ENCODE measurements at places on chromosomes 4 and X.

DNA sequence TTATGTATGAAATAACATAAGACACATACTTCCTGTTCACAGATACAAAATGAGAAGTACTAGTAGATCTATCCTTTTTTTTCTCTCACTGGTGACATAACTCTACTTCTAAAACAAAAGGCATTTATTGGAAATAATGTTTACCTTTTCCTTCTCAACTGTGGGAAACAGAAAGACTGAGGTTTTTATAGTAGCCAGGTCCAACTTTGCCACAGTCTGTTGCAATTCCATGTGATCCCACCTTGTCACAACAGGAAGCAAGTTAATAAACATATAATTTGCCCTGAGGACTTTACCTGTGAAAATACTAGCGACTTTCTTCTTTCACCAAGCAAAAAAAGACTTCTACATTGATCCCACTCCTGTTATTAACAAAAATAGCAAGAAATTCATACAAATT lies 475.8 kb downstream of the PDGFC start:
- ATAC-seq, result no peak

DNA sequence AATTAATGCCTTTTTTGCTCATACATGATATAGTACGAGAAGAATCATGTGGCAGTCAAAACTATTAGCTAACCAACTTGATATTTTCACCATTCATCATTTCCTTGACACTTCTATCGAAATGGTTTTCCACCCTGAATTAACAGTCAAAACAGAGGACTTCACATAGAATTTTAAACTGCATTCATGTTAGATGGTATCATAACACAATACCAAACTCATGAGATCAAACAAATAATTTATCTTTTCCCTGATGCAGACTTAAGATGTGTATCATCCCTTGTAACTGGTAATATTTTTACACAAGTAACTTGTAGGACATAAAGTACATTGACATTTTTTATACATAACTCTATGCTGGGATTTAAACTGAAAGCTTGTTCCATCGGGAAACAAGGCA lies 18.2 kb upstream of the ANTXR2 start:
- no peak for ATAC-seq

GRCh38 chr4:103853627-103854026 lies 133.8 kb upstream of the TACR3 start:
- ATAC-seq, result no peak

DNA sequence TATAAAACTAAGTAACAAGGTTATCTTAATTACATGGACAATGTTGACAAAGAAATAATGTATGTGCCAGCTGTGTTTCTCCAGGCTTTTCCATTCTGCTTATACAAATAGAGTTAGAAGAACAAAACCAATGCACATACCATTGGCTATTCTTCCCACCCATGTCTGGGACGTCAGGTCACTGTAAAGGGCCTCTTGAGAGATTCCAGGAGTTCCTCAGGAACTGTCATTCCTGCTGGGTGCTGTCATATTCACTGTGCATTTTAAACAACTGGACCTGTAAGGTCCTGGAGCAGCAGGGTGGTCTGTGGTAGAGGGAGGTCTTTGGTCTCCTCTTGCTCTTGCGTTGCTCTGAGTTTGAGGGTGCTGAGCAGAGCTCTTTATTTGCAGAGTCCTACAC lies 74.6 kb upstream of the AP1S2 start:
- no peak for ATAC-seq

- no peak for ATAC-seq
These were observed 41.0 kb downstream of the UGT2B28 start for GRCh38 chr4:69321153-69321729.

- no peak for ATAC-seq
These were observed 53.7 kb downstream of the SMIM31 start for GRCh38 chr4:164807611-164808010.

GRCh38 chrX:13078739-13079444 lies 34.5 kb upstream of the FAM9C start:
- ATAC-seq, result no peak

- ATAC-seq, result no peak
These were observed 12.2 kb upstream of the TMPRSS11B start for GRCh38 chr4:68257719-68258118.

- no peak for ATAC-seq
These were observed 35.9 kb downstream of the ETDC start for GRCh38 chrX:135345107-135345589.

GRCh38 chrX:21171181-21171580 lies 203.0 kb upstream of the CNKSR2 start:
- no peak for ATAC-seq

- no peak for ATAC-seq
These were observed 557.0 kb upstream of the GALNTL6 start for GRCh38 chr4:171256223-171256622.

- no peak for ATAC-seq
These were observed 12.9 kb downstream of the MSX1 start for GRCh38 chr4:4872314-4872903.

DNA sequence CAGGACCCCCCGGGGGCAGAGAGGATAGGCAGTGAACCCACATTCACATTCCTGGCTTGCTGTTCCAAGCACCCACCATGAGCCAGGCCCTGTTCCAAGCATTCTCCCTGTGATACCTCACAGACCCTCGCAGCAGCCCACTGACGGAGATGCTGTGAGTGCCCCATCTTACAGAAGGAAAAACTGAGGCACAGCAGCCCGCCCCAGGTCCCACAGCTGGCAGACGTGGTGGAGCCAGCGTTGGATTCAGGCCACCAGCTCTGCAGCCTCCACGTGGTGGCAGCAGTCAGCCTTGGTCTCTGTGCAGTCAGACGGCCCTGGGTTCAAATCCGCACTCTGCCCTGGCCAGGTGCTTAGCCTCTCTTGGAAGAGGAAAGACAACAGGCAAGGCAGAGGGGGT lies 16.8 kb downstream of the MAN2B2 start:
- no peak for ATAC-seq

GRCh38 chrX:132955690-132956089 lies 2.7 kb downstream of the HS6ST2 start:
- ATAC-seq, result no peak

DNA sequence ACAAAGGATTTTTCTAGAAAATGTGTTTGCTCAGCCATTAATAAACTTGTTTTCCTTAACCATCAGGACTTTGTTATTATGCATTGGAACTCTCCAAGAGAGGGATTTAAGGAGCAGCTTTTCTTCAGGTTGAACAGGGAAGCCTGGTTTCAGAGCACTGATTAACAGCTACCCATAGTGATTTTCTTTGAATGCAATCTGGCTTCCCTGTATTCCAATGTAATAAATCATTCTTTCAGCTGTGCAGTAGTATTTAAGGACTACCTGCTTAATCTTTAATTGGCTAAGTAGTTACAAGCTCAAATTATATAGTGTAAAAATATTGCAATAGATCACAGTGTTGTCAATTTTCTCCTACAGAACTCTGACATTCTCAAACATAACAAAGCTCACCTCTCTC lies 77.5 kb downstream of the TMEM156 start:
- ATAC-seq, result no peak

DNA sequence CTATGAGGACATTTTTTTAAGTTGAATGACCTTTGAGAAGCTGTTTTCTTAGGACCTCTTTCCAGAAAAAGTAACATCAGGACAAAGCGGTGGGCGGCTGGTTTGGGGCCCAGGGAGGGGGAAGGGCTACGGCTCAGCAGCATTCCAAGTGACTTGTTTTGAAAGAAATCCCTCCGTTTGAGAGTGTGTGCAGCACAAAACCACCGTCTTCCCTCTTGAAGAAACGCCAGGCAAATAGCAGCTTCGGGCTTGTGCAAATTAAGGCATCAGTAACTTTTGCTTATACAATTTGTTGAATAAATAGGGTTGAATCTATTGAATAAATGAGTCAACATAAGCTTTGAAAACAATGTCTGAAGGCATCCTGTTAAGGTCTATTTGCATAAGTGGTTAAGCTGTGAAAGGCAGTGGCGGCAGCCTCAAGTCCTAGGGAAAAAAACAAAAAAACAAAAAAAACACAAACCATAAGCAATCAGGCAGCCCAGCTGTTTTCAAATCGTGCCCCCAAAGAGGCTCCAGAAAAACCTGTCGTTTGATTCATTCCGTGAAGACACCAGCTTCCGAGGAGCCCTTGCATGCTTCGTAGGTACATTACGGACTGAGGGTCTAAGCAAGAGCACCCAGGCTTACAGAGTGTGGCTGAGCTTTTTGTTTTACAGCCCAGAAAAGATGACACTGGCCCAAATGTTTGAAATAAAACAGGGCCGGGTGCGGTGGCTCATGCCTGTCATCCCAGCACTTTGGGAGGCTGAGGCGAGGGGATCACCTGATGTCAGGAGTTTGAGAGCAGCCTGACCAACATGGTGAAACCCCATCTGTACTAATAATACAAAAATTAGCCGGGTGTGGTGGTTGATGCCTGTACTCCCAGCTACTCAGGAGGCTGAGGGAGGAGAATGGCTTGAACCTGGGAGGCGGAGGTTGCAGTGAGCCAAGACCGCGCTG lies 103.7 kb downstream of the CRLF2 start:
- ATAC-seq, result no peak

DNA sequence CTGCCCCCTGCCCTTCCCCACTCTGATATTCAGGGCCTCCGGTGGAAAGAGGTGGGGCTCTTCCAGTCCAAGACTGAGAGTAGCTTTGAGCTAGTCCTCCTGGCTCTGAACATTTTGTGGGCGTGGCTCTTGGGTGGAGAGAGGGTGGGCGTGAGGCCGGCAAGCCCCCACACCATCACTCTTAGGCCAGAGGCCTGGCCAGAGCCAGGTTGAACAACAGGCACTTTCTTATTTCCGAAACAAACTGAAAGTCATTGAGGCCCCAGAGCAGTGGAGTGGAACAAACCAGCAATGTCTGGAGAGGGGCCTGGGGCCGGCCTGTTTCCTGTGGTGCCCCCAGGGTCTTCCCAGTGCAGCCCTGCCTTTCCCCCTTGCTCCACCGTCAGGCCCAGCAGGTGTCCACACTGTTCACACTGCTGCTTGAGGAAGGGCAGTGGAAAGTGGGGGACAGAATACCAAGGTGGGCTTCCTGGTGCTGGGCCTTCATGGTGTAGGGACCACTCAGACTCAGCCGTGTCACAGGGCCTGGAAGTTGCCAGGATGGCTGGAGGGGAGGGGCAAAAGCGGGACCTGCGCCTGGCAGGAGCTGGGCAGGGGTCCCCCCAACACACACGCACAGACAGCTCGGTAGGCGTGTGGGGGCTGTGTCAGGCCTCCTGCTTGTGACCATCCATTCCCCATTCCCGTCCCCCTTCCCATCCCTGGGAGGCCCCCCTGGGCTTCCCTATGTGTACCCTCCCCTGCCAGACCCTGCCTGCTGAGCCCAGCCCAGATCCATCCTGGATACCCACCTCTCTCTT lies 2.9 kb downstream of the ADRA2C start:
- ATAC-seq, result no peak

DNA sequence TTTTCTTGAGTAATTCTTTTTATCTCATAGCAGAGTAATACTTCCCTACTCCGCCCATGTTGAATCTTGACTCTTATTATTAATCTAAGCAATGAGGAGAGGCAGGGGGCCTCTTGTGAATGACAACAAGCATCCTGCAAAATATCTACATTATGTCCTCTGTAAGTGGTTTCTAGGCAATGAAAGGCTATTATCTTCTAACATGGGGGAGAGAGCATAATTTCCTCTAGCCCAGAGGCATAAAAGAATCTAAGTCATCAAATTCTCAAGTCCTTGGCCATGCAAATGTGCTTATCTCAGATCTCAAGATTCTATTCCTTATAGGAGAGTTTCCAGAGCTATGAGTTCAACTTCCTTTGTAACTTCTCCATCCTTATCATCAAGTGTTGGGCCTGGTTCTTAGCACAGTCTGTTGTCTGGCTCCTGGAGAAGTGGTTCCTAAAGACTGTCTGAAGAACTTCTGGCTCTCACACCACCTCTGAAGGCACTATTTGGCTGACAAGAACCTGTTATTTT lies 423.1 kb upstream of the INTU start:
- no peak for ATAC-seq

DNA sequence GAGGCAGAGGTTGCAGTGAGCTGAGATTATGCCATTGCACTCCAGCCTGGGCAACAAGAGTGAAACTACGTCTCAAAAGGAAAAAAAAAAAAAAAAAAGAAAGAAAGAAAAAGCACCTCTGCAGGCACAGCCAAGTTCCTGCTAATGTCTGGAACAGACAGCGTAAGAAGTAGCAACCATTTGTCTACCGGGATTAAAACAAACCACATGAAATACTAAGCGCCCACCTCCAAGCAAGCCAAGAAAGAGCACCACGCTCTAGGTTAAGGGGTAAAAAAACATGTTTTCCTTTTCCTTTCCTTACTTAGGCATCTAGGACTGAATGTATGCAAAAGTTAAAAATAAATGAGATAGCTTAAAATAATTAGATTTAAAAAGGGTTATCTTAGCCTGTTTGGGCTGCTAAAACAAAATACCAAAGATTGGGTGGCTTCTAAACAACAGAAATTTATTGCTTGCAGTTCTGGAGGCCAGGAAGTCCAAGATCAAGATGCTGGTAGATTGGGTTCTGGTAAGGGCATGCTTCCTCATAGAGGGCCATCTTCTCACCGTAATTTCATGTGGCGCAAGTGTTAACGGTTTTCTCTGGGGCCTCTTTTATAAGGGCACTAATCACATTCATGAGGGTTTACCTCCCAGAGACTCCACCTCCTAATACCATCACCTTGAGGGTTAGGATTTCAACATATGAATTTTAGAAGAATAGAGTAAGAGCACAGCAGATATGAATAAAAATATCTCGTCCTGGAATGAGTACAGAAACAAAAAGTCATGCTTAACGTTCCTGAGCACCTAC lies 12.3 kb downstream of the GPC4 start:
- no peak for ATAC-seq

DNA sequence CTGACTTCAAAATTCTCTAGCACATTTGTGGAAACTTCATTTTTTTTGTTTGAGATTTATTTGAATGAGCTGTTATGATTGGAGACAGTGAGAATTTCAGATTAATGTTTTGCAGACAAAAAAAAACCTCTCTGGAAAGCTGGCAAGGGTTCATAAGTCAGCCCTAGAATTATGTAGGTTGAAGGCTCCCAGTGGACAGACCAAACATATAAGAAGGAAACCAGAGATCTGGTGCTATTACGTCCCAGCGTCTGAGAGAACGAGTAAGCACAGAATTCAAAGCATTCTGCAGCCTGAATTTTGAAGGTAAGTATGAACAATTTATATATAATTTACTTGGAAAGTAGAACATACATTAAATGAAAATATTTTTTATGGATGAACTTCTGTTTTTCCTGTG lies at the start of gene AGTR2:
AGTR2 (plus strand) TSS at position 234 of the 400 bp plus-strand sequence. CDS start 1,537 bp downstream, outside the sequence.
- ATAC-seq, result no peak

GRCh38 chrX:53605004-53605403 lies 81.5 kb downstream of the HUWE1 start:
- ATAC-seq, result no peak

- no peak for ATAC-seq
These were observed 964.3 kb upstream of the GRIA3 start for GRCh38 chrX:122219735-122220134.

DNA sequence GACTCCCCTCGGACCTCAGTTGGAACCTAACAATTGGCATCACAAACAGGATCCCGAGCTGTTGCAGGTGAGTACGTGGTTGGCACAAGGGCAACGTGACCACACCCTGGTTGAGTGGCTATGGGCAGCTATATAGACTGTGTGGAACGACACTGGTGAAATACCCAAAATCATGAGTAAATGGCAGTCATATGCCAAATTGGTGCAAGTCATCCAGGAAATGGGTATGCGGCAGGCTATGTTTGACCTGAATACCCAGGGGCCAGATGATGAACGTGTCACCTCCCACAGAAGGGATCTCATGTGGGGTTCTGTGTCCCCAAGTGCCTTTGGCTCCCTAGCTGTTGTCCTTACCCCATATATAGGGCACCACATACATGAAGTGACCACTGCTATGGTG lies 53.2 kb upstream of the CCDC149 start:
- ATAC-seq, result no peak

GRCh38 chr4:77045490-77045889 lies 30.3 kb downstream of the CCNI start:
- ATAC-seq, result no peak
